ENCODE measurements at places on chromosomes 12 and 14.

DNA sequence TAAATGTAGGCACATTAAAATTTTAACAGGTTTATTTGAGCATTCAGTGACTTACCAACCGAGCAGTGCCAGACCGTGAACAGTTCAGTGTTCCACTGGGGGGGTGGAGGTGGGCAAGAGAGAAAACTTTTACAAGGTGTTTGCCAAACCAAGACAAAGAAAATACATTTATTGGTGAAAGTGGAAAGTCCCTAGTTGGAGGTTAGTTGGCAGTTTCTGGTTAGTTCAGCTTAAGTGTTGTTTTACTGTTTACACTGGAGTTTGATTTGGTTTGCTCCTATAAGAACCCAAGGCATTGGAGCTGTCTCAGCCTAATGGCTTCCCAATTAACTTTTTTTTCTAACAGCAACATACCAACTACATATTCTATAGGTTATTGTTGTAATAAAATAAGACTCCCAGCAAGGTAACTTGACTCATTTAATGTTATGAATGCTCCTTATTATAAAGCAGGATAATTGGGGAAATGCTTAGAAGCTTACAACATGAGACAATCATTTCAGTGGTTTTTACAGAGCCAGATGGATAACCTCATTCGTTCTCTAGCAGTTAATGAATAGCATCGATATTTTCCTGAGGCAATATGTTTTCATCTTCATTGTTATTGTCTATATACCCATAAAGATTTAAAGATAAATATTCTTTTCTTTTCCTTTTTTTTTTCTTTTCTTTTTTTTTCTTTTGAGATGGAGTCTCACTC, 115.8 kb downstream of the ETNK1 start:
- DNase-seq = no peak

GRCh38 chr12:6294156-6295093, 16.1 kb upstream of the PLEKHG6 start:
- no peak for DNase-seq

- no peak for DNase-seq
These were observed 72.8 kb downstream of the GALNT4 start for GRCh38 chr12:89451841-89452251.

DNA sequence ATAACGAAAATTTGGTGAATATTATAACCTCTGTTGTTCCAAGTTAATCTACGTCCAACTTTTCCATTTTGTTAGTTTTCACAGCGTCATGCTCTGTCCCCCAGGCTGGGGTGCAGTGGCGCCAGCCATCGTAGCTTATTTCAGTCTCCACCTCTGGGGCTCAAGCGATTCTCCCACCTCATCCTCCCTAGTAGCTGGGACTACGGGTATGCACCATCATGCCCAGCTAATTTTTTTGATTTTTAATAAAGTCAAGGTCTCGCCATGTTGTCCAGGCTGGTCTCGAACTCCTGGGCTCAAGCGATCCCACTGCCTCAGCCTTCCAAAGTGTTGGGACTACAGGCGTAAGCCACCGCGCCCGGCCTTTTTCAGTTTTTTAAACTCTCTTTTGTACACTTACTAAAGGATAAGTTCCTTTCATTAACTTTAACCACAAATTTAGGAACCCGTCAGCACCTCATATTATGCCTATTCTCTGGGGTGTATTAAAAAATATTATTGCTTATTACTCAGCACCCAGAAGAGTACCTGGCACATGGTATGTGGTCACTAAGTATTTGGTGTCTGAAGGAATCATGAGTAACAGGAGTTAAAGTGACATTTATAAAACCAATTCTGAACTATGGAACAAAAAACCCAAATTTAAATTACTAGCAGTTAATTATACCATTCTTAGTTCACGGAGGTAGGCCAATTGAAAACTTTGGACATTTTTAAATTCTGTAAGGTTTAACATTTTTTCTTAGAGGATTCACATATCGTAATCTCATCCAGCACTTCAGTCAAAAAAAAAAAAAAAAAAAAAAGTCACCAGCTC, 925 bp upstream of the MIPOL1 start:
- DNase-seq = no peak

GRCh38 chr14:93099196-93099595, 16.5 kb downstream of the ITPK1 start:
- no peak for DNase-seq

DNA sequence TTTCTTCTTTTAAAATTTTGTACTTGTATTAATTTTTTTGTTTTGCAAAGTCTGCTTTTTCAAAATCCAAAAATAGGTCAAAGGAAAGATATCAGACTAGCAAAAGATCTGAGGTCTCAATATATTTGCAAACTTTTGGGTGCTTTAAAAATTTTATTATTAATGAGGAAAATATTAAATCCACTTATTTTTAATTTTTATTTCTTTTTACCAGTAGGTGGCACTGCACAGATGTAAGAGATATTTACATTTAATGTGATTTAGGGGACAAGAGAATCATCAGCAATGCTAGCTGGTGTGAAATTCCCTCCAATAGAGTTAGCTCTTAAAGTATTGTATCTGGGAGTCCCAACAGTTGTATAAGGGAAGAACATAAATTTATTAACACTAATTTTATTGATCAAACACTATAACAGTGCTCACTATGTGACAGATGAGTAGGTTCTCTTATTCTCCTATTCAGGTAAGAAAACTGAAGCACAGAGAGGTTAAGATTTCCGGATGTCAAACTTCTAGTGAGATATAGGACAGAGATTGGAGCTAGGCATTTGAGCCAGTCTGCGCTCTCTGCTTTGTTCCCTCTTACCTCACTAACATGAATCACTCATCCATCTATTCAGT, 30.5 kb downstream of the ALX1 start:
- DNase-seq = no peak

DNA sequence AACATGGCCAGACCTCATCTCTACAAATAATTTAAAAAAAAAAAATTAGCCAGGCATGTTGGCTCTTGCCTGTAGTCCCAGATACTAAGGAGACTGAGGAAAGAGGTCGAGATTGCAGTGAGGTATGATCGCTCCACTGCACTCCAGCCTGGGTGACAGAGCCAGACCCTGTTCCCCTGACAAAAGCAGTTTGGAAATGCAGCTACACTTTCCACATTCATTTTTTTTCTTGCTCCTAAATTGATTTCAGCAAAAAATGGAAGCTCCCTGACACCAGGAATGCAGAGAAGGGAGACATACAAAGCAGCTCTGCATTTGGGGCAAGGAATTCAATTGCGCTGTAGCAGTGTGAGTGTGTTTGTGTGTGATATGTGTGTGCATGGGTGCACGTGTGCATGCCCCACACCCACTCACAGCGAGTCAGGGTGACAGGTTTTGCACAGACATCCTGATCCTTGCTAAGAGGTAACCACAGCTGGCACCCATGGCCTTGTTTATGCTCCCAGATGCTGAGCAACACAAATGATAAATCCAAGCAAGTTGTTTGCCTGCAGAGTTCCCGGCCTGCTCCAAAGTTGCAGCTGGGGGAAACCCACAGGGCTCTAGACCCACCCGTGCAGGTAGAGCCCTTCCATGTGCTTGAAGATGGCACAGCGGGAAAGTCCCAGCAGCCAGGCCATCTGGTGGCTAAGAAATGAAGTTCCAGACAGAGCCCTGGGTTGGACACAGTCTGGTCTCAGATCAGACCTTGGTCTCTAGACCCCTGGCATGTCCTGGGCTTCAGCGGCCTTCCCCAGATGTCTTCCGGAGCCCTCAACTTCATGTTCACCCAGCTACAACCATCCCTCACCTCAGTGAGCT, 25.9 kb upstream of the BDKRB2 start:
- DNase-seq = no peak

GRCh38 chr12:12070674-12071656, at the start of gene BCL2L14:
BCL2L14 (plus strand) TSS chr12:12070939; CDS start chr12:12079306, 8,367 bp downstream.
- peak; percentile 11 for DNase-seq

DNA sequence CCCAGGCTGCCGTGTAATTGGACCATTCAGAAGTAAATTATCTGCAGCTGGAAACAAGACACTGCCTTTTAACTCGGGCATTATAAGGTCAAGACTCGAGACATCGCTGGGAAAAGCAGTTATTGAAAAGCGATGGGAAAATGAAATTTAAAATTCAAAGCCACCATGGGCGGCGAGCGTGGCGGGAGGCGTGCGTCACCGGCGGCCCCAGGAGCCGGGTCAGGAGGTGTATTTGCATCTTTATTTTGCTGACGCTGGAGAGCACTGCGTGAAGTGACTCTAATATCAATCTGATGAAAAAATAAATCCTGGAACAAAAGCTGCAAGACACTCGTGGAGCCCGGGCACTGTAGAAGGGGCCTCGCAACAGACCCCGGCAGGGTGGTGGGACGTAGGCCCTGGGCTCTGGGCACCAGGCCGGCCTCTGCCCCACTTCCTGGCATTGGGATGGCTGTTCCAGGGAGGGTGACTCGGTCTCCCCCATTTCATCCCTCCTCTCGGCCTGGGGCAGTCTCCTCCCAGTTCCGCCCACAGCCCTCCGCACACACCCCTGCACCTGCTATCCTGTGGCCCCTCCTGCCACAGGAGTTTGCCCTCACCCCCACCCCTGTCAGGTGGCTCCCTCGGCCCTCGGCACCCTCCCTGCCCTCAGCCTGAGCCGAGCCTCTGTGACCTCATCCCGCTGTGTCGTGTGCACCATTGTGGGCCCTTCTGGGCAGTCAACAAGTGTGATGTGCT, 196.2 kb downstream of the KIF26A start:
- no peak for DNase-seq

DNA sequence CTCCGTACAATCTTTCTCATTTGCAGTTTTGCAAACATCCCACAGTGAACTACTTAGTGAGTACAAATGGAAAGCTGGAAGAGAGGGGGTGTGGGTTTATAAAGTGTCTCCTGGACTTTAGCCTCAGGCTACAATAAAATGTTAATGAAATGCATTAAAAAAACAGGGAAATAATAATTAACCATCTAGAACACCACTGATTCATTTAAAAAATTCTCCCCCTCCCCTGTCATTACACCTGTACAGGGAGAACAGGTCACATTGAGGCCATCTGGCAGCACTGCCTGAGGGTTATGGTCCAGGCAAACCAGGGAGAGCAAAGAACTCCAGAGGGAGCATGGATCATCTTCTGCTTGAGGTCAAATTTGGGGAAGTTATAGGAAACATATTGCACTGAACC, 96.3 kb downstream of the TSPAN8 start:
- no peak for DNase-seq

DNA sequence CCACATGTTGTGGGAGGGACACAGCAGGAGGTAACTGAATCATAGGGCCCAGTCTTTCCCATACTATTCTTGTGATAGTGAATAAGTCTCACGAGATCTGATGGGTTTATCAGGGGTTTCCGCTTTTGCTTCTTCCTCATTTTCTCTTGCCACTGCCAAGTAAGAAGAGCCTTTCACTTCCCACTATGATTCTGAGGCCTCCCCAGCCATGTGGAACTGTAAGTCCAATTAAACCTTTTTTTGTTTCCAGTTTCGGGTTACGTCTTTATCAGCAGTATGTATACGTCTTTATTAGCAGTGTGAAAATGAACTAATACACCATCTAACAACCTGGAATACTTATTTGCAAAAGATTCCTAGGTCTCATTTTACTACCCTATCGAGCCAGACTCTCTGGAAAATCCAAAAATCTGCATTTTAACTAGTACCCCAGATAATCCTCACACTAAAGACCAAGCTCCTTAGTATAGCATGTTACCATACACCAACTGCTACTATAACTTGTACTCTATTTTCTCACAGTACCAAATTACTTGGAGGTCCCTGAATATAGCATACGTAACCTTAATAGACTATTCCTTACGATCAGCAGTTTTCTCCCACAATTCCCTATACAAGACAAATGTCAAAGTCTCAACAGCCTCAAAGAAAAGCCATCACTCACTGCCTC, 11.5 kb downstream of the GTF2A1 start:
- DNase-seq = no peak

GRCh38 chr12:92146497-92147224, 1.0 kb upstream of the BTG1 start:
- DNase-seq = no peak

- DNase-seq = no peak
These were observed 5.4 kb downstream of the RAPGEF3 start for GRCh38 chr12:47753021-47754001.

DNA sequence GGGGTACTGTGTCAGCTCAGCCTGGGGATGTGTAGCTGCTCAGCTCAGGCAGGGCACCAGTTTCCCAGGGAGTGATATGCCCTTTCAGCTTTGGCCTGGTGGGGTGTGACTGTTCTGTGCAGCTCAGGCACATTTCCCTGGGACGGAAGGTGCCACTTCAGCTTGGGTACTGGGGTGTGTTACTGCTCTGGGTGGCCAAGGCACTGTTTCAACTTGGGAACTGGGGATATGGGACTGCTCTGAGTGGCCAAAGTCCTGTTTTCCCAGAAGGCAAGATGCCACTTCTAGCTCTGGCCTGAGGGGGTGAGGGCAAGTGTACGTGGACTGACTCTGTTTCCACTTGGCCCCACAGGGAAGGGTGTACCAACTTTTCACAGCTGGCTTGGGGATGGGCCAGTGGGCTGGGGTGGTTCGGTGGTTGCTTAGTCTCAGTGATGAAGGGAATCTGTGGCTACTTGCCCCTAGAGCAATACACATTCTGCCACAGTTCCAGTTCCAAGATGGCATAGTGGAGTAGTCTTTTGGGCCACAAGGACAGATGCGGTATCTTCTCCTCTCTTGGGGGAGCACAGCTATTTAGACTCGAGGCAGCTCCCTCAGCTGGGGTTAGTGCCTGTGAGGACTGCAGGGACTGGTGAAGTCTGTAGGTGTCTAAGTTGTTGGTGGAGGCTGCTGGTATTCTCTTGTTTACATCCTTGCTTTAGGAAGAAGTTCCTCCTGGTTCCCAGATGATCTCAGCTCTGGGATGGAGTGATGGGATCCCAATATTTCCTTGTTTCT, 26.4 kb downstream of the TBC1D15 start:
- DNase-seq = no peak

- DNase-seq = peak; percentile 17
These were observed 154.3 kb downstream of the CEP83 start for GRCh38 chr12:94305130-94305957.

- DNase-seq = no peak
These were observed 3.8 kb downstream of the FAIM2 start for GRCh38 chr12:49899921-49900320.

- DNase-seq = no peak
These were observed 331.7 kb downstream of the SOX5 start for GRCh38 chr12:23617749-23618148.

- DNase-seq = no peak
These were observed 22.3 kb downstream of the SNW1 start for GRCh38 chr14:77738559-77739250.

GRCh38 chr12:116784238-116784612, 46.1 kb downstream of the RNFT2 start:
- no peak for DNase-seq

GRCh38 chr14:104427131-104427851, 152.3 kb upstream of the C14orf180 start:
- no peak for DNase-seq

GRCh38 chr12:110920324-110920910, at the start of gene MYL2:
MYL2 (minus strand) TSS chr12:110920579; CDS start chr12:110920529, 50 bp downstream.
- DNase-seq = no peak

GRCh38 chr14:60575008-60575407, 66.1 kb downstream of the SIX6 start:
- no peak for DNase-seq
